ENCODE measurements at places on chromosomes 2 and 18.

DNA sequence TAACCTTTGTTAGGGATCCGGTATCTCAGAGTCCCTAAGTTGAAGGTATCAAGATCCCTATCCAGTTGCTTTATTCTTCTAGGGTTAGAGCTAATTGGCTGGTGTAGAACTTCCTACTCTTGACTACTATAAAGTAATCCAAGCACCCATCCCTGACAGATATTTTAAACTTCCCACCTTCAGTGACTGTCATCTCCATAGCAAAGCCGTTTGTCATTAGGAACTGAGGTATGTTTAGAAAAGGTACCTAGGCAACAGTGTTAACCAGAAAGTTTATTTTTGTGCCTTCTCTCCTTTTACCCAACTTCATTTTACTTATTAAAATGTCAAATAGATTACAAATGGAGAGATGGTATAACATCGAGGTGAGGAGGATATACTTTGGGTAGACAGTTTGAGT lies 4.5 kb downstream of the FAM117B start:
- DNase-seq: no peak

- no peak for DNase-seq
These were observed 103.2 kb upstream of the EFEMP1 start for GRCh38 chr2:56026828-56027227.

DNA sequence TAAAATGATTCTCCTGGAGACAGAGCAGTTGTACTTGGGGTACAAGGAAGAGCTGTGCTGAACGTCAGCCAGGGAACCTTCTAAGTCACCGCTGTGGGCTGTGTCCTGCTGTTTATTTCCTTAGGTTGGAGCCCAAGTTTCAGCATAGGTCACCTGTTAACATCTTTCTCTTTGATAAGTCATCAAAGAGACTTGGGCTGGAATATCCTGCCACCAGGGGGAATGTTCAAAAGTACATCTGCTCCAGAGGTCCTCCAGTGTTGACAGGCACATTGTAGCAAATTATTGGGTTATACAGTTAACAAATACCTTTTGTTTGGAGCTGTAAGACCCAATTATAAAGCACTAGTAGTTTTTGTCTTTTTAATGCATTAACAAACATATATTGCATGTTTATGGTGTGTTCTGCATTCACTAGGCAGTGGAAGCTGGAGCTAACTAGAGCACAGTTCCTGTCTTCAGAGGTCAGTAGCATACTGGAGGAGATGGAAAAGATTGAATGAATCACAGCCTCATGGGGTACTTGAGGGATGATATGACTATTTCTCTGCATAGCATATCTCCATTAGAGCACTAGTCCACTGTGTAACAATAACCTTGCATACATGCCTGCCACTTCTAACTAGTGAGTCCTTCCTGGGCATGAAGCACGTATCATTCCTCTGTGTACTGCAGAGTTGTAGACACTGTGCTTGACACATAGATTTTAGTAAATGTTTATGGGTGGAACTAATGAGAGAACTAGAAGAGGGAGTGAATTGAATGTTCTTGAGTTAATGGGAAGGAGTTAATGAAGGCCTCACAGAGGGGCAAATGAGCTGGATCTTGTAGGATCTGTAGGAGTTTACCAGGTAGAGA lies 182.1 kb downstream of the AGAP1 start:
- no peak for DNase-seq

GRCh38 chr2:118801151-118801550 lies 46.3 kb downstream of the EN1 start:
- DNase-seq: no peak

DNA sequence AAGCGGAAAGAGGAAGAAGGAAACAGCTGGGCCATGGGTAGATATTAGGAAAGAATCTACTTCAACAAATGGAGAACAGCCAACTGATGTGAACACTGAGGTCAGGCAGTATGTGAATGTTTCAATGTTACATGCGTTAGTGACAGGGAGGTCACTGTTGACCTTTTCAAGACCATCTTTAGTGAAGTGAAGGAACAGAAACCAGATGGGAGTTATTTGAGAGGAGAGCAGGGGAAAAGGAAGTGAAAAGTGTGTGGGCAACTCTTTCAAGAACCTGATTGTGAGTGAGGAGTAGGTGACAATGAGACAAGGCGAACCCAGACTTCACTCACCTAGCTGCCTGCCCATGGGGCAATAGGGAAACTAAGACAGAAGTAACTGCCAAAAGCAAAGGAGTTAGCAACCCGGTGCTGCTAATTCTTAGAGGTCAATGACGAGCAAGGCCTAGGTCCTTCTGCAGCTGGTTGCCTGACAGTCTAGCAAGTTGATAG lies 67.0 kb downstream of the SP3 start:
- no peak for DNase-seq

DNA sequence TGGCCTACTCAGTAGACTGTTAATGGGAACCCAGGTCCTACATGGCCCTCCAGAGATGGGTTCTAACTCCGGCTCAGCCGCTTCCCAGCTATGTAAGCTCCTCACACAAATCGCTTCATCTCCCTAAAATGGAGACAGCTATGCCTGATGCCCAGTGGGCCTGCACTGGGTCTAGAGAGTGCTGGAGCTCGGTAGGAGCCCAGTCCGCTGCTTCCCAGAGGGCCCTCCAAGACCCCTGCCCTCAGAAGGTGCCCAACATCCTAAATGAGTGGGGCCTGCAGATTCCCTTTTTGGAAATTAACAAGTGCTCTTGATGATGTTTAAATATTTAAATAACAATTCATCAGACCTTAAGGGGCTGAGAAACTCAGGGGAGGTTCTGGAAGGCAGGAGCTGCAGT lies 47.1 kb downstream of the HS1BP3 start:
- DNase-seq: no peak

DNA sequence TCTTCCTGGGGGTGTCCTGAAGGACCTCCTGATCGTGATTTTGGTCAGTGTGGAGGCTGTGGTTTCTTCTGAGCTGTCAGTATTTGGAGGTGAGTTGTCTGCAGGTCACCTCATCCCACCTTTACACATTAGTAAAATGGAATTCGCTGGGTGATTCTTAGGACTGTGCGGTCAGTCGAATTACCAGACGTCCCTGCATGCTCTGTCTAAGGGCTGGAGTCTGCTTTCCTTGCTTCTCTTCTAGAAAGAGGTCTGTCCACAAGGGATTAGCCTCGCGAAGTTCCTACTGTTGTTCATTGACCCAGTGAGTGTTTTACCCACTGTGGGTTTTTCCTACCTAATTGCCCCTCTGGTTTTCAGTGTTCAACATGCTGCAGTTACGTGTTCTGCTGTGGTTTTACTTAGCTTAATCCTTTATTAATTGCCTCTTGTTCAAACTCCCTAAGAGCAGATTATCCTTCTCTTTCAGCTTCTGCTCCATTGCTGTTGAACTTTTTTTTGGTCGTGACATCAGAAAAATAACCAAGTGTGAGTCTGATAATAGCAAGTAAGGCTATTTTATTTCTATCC lies 183.4 kb downstream of the NEDD4L start:
- DNase-seq: no peak

All from T-helper 1 cell (primary cell).